Substantia nigra (tissue), 51 donors: ENCODE measurements at places on chromosomes 7 and 10.

DNA sequence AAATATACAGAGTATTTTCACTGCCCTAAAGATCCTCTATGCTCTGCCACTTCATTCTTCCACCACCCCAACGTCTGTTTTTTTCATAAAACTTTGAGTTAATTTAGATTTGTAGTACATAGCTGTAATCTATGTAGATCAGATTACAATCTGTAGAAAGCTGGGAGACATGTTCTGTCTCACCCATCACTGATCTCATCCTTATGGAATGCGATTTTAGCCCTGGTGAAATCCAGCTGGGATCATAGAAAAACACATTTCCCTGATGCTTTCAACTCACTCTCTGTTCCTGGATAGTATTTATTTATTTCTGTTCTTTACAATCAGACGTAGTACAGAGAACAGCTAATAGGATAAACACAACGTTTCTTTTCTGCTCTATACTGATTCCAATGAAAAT lies 521.0 kb downstream of the KIF20B start:
- DNase-seq, result no peak

DNA sequence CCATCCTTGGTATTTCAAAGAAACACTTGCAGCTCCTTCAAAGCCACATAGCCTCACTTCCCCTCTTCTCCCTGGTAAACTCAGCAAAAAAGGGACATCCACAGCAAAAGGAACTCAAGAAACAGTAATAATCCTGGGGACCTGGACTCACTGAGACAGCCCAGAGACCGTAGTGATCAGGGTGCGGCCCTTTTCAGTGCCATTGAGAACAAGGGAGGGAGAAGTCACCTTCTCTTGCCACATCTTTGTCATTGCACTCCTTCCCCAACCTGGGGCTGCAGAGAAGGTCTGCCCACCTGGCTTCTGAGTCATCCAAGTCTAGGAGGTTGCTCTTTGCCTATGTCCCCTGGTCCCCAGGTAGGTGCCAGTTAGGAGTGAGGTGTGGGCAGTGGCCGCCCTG lies 93.9 kb upstream of the SH2B2 start:
- no peak for DNase-seq

DNA sequence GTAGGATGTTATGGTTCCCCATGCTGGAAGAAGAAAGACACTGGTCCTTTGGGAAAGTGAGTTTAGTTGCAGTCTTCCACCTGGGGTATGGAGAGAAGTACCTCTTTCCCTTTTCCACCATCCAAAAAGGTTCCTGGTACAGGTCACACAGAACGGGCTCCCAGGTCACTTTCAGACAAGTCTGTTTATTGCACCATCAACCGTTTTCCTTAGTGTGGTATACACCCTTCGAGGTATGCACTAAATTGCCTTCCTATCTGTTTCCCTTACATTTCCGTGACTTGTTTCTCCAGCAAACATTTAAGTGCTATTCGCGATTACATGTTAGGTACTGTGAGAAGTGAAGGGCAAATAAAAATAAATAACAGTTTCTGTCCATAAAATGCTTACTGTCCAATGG lies 185.1 kb downstream of the ARL4A start:
- DNase-seq, result no peak

GRCh38 chr7:71721742-71722141 lies 589.8 kb downstream of the GALNT17 start:
- no peak for DNase-seq

DNA sequence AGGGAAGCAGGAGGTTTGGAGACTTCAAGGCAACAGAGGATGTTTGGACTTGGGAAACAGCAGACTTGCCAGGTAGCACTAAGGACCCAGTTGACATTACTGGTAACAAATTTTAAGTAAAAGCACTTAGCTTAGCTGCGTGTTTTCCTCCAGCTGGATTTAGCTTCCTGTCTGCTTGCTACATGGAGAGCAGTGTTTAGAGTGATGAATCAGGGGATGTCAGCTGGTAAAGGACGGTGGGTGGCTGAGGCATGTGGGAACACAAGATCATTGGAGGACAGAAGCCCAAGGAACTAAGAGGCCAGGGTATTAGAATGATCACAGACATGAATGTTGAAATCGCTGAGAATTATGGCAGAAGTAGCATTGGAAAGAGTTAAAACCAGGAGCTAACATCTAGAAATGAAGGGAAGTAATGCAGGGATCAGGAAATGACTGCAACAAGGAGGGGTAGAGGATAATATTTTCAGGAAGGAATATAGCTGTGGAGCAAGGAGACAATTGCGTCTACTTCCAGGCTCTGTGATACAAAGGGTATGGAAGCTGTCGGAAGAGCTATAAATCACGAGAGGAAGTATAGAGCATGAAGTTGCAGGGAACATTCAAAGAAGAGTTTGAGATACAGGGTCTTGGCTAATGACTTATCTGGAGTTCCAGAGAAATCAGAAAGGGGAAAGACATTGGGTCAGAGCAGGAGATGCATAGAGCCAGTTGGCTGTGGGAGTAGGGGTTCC lies 34.4 kb downstream of the CALD1 start:
- DNase-seq, result no peak

GRCh38 chr7:50717181-50717580 lies 65.5 kb downstream of the GRB10 start:
- DNase-seq, result no peak

DNA sequence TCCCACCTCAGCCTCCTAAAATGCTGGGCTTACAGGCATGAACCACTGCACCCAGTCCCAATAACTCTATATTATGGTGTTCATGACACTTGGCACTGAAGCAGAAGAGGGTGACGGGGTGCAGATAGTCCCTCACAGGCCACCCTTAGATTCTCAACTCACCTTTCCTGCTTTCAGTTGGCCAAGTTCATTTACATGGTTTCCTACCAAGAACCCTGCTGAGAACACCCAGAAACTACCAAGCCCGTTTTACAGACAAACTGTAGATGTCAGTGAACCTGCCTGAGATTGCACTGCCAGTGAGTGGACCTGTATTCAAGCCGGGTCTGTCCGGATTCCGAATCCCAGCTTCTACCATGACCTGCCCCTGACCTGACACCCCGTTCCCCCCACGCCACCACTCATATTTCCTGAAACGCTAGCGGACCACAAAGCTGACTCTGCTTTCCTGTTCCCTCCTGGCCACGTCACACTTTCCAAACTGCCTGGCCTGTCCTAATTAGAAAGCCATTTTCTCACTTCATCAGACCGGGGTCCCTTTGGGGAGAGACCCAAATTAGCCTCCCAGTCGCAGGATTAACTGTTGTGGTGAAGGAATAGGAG lies 17.3 kb downstream of the GRID2IP start:
- no peak for DNase-seq

DNA sequence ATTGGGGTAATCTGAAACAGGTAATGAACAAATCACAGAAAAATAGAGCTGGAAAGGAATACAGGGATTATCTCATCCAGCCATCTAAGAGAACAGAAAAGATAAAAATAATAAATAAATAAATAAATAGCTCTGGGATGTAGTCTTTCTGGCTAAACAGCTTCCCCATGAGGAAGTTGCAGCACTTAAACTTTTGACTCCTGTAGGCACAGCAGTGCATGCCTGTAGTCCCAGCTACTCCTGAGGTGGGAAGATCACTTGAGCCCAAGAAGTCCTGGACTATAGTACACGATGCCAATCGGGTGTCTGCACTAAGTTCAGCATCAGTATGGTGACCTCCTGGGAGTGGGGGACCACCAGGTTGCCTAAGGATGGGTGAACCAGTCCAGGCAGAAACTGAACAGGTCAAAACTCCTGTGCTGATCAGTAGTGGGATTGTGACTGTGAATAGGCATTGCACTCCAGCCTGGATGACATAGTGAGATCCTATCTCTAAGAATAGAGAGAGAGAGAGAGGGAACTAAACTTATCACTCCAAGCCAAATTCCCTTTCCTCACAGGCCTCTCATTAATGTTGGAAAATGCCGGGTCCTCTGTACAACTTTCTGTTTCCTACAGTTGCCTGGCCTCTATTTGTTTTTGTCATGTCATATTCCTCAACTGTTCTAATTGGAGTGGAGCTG lies 61.7 kb upstream of the CDK13 start:
- DNase-seq, result no peak

- no peak for DNase-seq
Measured at GRCh38 chr7:110529175-110529574, 561.8 kb upstream of the LRRN3 start.

- no peak for DNase-seq
Measured at GRCh38 chr7:152910545-152911225, 151.1 kb downstream of the ACTR3B start.

GRCh38 chr10:52539463-52539862 lies 225.4 kb downstream of the DKK1 start:
- no peak for DNase-seq

DNA sequence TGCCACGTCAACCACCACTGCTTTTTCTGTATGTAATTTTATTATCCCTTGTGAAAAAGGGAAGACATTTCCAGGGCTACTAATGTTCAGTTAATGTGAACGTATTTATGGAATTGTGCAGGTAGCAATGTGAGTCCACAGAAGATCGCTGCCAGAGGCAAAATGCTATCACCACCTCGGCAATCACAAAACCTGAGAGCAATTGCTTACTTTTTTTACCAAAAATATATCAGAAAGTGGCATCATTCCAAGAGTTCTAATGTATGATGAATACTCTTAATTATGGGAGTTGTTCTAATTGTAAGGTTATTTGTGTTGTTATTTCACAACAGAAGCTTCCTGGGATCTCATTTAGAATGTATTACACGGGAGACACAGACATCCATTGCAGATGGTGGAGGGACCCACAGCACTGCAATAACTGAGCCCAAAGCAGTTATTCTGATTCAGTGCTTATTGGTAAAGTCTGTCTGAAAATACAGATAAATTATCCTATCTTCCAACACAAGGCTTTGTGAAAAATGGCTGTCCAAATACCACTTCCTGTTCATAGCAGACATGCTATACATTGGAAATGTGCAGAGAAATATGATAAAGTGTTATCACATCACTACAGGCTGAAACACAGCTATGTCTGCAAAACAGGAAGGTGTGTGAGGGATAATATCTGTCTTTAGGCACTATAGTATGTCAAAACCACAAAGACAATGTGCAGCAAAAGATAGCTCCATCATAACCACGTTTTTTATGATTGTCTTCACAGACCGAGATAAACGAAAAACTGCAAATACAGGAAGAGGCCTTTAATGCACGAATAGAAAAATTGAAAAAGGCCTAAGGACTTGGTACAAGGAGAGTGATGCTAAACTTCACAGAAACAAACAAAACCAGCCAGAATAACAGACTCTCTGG lies 102.7 kb downstream of the CABCOCO1 start:
- no peak for DNase-seq

DNA sequence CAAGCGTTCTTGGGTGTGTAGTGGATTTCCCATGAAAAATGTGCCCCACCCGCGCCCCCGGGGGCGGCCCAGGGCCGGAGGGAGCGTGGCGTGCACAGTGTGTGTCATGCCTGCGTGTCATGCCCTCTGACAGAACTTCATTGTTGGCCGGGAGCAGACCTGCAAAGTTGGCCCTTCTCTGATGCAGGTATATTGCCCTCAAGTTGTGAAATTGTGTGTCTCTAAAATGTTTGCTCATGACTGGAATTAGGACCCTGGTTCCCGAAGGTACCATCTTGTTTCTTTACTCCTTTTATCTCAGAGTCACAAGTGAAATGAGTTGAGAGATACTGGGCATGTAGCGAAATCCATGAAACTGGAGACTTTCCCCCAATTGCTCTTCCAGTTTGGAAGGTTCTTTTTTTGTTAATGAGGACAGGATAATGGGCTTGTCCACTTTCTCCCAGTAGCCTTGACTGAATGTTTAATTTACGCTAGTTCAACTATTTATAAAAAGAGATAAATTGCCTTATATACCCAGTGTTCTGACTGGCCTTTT lies 26.2 kb downstream of the ADK start:
- peak; percentile 61 for DNase-seq

GRCh38 chr7:43679210-43680068 lies 49.9 kb downstream of the COA1 start:
- no peak for DNase-seq

GRCh38 chr10:121865554-121865953 lies 62.3 kb downstream of the ATE1 start:
- no peak for DNase-seq

GRCh38 chr10:66555061-66555460 lies 370.8 kb upstream of the LRRTM3 start:
- no peak for DNase-seq

- peak; percentile 7 for DNase-seq
Measured at GRCh38 chr10:21172930-21173801, 276.1 kb upstream of the NEBL start.

DNA sequence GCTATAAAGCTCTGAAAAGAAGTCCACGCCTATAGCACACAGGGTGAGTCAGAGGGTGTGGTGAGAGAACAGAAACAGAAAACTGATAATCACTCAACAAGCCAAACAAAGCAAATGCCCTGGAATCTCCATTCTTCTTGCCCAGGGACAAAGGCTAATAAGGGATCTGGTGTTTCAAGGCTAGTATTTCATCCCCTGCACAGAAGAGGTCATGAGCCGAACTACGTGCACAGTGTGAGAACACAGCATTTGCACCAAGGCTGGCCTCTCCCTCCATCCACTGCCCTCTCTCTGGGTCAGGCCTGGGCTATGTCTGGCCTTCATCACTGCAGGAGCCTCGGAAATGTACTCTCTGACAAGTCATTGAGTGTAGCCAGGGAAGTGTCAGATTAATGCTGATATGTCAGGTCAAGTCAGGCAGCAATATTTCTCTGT lies 42.7 kb downstream of the PRR15 start:
- DNase-seq, result no peak

DNA sequence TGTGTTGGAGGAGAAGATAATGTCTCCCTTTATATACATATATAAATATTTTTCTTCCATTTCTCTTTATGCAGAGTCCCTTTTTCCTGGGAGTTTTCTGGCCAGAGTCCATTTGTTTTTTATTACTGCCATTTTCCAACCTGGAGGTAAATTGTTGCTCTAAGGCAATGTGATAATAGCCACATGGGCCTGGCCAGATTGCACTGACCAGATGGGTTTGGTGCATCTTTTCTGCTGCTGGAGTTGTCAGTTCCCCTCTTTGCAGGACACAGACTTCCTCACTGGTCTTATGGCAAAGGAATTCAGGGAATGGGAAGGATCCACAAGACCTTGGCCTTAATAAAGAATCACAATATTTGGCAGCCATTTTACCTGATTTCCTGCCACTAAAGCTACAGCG lies 254.9 kb downstream of the SORCS3 start:
- no peak for DNase-seq

DNA sequence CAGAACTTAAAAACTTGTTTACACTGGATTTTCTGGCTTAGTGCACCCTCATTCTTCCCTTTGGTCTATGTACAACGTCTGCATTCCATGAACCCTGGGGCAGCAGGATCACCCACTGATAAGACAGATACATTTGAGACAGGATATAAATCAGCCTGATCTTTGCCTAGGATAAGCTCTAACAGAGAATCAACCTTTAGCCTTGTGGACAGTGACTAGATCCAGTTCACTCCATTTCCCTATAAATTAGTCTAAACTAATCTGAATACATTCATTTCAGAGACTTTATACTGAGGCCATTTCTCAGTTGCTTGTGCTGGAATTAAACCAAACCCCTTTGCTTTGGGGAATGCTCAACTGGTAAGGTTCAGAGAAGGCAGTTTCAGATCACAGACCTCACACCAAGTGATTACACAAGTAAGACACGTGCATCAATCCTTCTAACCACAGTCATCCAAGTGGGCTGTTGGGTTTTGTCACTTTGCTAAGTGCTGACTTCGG lies 639.8 kb upstream of the FZD8 start:
- no peak for DNase-seq
